ENCODE measurements at places on chromosomes 12 and 14.

GRCh38 chr14:60506985-60507829 is 1.7 kb upstream of the SIX6 start:
- DNase-seq: no peak

DNA sequence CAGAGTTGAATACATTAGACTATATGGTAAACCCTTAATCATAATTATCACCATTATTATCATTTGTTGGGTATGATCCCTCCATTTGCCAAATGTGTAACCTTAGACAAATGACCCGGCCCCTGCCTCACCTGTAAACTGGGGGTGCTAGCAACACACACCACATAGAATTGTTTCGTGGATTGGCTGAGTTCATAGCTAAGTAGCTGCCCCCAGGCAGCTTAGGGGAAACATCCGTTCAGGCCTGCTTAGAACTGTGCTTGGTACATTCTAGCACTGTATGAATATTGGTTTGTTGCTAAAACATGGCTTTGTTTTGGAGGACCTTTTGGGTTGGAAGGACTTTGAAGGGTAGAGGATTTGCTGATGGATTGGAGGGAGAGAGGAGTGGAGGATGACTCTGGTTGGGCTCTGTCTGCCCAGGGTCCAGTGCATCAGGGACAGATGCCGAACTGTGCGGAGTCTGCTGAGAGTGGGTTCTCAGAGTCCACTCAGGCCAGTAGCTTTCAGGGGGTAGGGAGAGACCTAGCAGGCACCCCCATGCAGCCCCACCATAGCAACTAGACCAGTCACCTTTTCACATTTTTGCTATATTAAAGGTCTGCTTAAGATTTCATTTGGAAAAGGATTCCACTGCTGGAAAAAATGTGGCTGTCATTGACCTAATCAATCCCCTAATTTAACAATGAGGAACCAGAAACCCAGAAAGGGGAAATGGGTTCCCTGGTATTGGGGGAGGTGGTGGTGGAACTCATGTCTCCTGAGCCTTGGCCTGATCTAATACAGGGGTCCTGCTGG is 2.2 kb downstream of the RIN3 start:
- DNase-seq: no peak

DNA sequence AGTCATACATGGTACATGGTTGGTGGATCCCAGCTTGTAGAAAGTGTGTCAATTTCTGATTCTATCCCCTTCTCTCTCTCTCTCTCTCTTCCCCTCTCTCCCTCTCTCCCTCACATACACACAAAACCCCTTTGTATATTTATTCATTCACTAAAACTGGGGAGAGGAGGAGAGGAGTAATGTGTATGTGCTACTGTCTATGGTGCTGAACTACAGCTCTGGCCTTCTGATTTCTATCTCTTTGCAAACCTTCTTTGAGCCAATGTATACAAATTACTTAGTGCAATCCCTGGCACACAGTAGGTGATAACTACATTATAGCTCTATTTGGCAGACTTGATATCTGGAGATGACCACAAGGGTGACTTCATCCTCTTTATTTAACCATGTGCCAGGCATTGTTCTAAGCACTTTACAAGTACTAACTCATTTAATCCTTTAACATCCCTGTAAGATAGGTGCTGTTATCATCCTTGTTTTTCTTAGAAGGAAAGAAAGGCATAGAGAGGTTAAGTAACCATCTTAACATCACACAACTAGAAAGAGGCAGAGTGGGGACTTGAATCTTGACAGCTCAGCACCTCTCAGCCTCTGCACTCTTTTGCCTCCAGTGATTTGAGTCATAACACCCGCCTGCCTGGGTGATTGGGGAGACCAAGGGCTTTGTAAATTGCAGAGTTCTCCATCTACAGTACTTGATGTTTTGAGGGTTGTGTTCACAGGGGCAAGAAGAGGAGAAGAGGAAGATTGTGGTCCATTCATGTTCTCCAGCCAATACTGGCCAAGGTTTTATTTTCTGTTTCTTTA is 21.3 kb downstream of the RPH3A start:
- no peak for DNase-seq

DNA sequence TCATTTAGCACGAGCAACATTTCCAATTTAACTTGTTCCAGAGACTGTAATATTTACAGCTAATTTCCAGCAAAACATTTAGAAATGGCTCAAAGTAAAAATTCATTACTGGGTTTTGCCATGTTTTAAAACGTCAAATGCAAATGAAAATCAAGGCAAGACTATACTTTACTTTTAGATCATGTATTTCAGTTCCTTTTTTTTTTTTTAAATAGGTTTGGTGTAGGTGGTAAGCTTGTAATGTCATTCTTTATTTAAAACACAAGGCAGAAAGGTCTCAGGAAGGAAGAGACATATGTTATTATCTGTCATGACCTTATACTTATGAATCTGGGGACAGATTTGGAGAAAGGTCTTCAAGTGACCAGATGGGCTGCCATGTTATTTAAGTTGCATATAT is 54.1 kb downstream of the GRIP1 start:
- DNase-seq: no peak

DNA sequence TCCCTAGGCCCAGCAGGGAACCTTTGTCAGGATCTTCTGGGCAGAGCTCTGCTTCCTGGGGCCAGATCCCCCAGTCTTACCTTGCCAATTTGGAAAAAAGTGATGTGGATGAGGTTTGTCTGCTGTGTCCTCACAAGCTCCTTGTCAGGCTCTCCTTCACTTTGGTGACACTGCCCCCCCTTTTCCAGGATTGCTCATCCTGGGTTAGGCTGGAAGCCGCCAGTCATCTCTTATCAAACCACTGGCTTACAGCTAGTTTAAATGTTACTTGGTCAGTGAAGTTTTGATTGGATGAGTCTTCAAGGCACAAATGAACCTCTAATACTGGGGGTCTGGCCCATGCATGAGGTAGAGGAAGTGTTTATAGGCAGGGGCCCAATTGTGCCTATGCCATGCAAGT is 15.3 kb downstream of the NYNRIN start:
- DNase-seq: no peak

DNA sequence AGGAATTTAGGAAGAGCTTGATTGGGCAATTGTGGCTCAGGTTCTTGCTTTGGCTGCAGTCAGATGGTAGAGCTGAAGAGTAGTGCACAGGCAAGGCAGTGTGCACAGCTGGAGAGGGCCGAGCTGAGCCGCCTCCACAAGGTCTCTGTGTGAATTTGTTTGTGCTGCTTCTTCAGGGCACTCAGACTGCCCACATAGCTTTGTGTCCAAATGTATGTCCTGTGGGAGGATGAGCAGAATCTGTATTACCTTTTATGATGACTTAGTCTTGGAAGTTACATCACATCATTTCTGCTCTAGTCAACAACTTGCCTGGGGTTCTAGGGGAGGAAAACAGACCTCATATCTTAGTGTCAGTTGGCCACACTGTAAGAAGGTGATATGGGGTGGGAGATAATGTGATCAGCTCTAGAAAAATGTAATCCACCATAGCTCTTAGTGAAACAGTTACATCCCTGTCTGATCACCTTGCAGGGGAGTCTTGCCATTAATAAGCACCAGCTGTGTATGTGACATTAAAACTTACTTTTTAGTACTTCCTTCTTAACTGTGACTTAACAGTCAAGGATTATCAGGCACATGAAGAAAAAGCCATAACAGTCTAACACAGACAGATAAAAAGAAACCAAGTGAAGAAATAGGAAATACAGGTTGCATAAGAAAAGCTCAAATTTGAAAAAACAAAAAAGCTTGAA is 53.4 kb downstream of the RCOR1 start:
- DNase-seq: no peak

- DNase-seq: no peak
These were observed 63.5 kb upstream of the C14orf180 start for GRCh38 chr14:104515811-104516780.

GRCh38 chr14:60265163-60265562 is 16.1 kb downstream of the PPM1A start:
- no peak for DNase-seq

- no peak for DNase-seq
These were observed 961.8 kb downstream of the FLRT2 start for GRCh38 chr14:86491743-86492142.

DNA sequence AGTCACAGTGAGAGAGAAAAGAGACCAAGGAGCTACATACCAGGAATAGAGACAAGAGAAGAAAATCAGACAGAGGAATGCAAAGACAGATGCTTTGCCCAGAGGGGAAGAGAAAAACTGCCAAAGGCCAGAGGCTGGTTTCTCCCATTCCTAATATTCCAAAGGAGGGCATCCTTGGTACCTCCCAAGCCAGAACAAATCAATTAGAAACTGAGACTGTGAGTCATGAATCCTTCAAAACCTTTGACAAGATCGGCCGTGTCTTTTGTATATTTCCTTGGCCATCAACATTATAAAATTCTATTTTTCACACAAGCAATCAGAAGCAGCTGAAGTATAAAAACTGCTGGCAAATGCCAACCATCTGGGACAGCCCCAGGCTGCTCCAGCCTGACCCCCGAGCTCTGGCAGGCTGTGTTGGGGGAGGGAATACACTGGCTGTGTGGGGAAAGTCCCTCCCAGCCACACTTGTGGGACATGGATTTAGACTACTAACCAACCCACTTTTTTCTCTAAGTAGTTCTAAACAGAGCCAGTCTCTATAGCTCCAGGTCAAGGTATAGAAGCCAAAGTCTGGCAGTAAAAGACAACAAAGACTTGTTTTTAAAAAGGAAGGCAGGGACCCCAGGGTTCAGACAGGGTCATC is 13.7 kb downstream of the POMT2 start:
- no peak for DNase-seq

- no peak for DNase-seq
These were observed 137.9 kb downstream of the TPH2 start for GRCh38 chr12:72076558-72076915.

GRCh38 chr12:50780013-50780412 is 16.1 kb downstream of the ATF1 start:
- no peak for DNase-seq

DNA sequence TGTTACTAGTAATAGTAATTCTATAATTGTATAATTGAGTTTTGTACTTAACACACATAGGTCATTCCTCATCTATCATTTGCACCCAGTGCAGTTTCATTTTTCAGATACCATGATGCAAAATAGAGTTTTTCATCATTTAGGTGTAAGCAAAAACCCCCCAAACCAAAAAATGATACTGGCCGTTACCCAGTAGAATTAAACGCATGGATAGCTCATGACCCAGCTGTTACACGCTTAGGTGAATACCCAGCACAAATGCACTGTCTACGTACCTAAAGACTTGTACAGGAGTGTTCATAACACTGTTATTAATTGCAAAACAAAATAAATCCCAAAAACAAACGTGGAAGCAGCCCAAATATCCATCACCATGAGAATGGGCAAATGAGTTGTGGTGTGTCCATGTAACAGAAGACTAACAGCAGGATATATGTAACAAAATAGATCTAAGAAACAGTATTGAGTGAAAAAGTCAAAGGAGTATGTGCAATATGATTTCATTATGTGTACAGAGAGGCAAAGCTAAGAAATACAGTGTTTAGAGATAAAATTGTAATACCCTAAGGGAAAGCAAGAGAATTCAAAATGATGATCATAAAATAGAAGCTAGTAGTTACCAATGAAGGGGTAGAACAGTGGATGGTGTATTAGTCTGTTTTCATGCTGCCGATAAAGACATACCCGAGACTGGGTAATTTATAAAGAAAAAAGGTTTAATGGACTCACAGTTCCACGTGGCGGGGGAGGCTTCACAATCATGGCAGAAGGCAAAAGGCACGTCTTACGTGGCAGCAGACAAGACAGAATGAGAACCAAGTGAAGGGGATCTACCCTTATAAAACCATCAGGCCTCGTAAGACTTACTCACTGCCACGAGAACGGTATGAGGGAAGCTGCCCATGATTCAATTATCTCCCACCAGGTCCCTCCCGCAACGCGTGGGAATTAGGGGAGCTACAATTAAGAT is 49.8 kb downstream of the EID3 start:
- no peak for DNase-seq

DNA sequence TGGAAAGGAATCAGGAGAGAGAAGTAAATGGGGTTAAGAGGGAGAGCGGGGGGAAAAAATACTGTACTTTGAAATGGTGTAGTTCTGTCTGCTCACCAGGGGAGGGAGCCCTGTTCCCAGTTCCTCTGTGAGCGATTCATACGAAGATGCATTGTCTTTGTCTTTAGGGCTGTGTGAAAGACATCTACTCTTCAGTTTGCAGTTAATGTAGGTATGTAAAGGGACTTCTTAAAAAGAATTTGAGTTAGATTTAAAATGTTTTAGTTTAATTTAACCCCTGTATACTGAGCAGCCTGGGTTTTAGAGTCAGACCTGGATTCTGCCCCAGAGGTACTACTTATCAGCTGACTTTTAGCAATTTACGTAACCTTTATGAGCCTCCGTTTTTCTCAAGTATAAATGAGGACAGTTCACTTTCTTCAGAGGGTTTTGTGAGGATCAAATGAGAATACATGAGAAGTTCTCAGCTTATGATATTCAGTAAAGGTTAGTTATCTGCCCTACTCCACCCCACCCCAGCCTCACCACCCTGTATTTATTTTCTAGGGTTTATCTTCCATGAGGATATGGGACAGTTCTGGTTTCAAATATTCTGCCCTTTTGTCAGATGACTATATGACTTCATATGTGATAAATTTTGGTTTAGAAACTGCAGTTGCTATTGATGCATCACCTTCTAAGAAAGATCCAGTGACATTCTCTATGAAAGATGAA is 82.5 kb upstream of the EVL start:
- DNase-seq: peak; percentile 34

DNA sequence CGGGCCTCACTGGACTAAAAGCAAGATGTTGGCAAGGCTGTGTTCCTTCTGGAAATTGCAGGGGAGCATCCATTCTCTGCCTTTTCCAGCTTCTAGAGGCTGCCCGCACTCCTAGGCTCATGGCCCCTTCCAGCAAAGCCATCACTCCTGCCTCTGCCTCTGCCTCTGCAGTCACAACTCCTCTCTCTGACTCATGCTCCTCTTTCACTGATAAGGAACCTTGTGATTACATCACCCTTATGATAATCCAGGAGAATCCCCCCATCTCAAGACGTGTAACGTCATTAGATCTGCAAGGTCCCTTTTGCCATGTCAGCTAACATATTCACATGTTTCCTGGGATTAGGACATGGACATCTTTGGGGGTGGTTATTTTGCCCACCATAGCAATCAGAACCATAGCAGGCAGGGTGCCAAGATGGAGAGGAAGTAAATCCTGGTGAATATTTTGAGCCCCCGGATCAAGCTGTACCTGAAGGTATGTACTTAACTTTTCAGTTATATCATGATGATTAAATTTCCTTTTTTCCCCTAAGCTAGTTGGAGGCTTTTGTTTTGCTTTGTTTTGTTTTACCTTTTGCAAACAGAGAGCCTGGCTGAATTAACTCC is 123.6 kb downstream of the SCARB1 start:
- DNase-seq: no peak

DNA sequence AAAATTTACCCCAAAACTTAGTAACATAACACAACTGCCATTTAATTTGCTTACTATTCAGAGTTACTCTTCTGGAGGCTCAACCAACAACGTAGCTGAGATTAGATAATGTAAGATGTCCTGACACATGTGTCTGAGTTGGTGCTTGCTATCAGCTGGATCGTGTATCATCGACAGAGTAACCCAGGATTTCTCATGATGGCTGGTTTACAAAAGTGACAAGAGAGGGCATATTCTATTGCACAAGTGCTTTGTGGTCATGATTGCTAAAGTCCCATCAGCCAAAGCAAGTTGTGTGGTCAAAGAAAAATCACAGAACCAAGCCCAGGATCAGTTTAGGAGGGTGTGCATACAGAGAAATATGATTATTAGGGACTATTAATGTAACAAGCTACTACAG is 73.4 kb downstream of the CAPZA3 start:
- DNase-seq: no peak
